ENCODE measurements at places on chromosomes 3 and 15. TPM values are rescaled to one million over a fixed set of nuclear protein-coding genes. Genes with fewer than 3 reads are reported as not detected.

The NPAP1 gene
- not detected for total RNA-seq

The CELSR3 gene
- total RNA-seq = 1.00 TPM

The ISLR2 gene
- 0.25 TPM for total RNA-seq

The MAN2A2 gene
- 13.6 TPM for total RNA-seq

The TERC gene
- 759 TPM for total RNA-seq

The IGF2BP2 gene
- 52.6 TPM for total RNA-seq

The ALDH1L1 gene
- total RNA-seq = 0.25 TPM

The SLC9C1 gene
- 0.12 TPM for total RNA-seq

The PLIN1 gene
- 0.22 TPM for total RNA-seq

The SLC12A8 gene
- 6.9 TPM for total RNA-seq

The FRMD4B gene
- total RNA-seq = 1.9 TPM

The C2CD4A gene
- total RNA-seq = 0.12 TPM

The FHIT gene
- total RNA-seq = 2.1 TPM

The MNS1 gene
- 1.5 TPM for total RNA-seq

The SLC28A1 gene
- total RNA-seq = 0.12 TPM

The ZCWPW2 gene
- 0.87 TPM for total RNA-seq

The EPB42 gene
- not detected for total RNA-seq

The COL6A6 gene
- total RNA-seq = 0.11 TPM

The NUDT16 gene
- 15.0 TPM for total RNA-seq

The ATRIP gene
- 13.4 TPM for total RNA-seq

All from uterine smooth muscle cell (primary cell).